KBM-7 (cell line): ENCODE measurements at places on chromosomes 12 and 14.

DNA sequence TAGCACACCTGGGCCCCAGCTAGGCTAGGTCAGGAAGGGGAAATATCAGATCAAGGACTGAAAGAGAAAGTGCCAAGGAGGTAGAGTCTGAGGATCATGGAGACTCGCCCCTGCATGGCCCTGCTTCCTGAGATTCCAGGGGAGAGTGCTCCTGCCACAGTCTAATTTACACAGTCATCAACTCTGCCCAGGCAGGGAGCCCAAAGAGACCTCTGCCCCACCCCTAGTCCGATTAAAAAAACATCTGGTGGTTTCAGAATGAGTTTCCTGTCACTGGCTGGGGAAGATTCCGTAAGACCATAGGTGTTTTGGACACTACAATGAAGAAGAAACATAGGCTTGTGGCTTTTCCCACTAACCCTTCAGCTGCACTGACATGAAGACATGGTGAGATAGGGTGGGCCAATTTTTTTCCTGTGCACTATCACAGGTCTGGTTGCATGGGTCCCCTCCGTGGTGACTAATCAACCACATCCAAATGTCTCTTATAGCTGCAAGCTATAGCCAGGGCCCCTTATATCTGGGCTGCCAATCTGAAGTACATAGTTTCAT, 31.5 kb upstream of the GZMB start:
- no peak for DNase-seq

DNA sequence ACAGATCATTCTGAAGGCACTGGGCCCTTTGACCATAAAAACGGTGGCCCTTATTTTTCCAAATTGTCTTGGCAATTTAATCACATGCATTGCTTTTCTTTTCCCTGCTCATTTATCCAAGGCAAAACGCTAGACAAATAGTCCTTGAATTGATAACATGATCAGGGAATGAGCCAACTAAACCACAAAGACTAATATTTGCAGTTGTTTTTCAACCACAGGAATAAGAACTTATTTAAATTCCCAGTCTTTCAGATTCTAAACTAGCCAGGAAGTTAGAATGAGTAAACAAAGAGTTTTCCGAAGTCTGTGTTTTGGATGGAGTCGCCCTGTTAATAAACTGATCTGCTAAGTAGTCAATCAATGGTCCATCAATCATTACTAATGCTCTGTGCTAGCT, 14.9 kb downstream of the TBX5 start:
- no peak for DNase-seq

DNA sequence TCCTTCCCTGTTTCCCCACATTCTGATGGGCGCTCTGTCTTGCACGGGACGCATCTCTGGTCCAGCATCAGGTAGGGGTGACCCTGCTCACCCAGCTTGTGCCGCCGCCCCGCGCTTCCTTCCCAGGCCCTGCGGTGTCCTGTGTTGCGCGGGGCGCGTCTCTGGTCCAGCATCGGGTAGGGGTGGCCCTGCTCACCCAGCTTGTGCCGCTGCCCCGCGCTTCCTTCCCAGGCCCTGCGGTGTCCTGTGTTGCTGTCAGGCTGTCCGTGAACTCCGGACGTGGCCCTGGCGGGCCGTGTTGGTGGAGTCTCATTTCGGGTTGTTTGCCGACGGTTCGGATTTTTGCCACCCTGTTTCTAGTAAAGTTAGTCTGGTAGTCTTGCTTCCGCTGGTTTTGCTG, 6.8 kb downstream of the FBRSL1 start:
- no peak for DNase-seq

GRCh38 chr12:70733385-70733784, 96.2 kb upstream of the PTPRB start:
- peak; percentile 65 for DNase-seq

GRCh38 chr12:99709116-99709515, 61.6 kb downstream of the GARIN6 start:
- DNase-seq = no peak

- DNase-seq = no peak
Observed at GRCh38 chr14:30620178-30620577, 1.9 kb upstream of the SCFD1 start.

GRCh38 chr12:104207416-104208205, 8.0 kb upstream of the TXNRD1 start:
- DNase-seq = no peak
